Activated CD8-positive, alpha-beta memory T cell treated with anti-CD3 and anti-CD28 coated beads, Interleukin-2, amount 10 ng/mL, durations not matched to agents 7 days and 5 days (primary cell): ENCODE measurements at places on chromosomes 6 and 20. TPM values are rescaled to one million over a fixed set of nuclear protein-coding genes. Genes with fewer than 3 reads are reported as not detected.
A peak's percentile ranks its signal among the peaks of the same experiment; 100 is the strongest.

Gene TMEM200A
- 3.0 TPM for total RNA-seq

Gene GSTA1
- total RNA-seq: not detected

GRCh38 chr20:25695532-25696370 lies 902 bp downstream of the ZNF337 start:
- no peak for DNase-seq

- DNase-seq: peak; percentile 56
These were observed 13.4 kb downstream of the NAPB start for GRCh38 chr20:23407781-23408464.

DNA sequence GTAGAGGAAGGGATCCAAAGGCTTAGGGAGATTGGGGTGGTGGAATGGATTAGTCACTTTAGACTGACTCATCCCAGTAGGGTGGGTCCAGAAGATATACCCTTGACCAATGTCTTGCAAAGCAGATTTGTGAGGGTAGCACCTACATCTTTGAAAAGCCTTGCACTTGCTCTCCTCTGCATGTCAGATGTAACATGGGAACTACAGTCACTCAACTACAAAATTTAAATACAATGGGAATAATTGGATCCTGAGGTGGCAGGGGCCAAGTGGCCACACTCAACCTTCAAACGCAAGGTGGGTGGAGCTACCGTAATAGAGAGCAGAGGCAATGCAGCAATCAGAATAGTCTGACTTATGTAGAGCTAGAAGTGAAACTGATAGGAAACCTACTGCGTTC lies 71.2 kb downstream of the ME1 start:
- no peak for DNase-seq

DNA sequence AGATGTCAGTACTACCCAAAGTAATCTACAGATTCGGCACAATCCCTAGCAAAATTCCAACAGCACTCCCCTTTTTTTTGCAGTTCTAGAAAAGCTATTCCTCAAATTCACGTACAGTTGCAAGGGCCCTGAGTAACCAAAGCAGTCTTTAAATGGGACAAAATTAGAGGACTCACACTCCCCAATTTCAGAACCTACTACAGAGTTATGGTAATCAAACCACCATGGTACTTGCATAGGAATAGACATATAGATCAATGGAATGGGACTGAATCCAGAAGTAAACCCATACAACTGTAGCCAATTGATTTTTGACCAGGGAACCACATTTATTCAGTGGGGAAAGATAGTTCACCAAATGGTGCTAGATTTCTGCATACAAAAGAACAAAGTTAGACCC lies 350.8 kb downstream of the CDKAL1 start:
- DNase-seq: no peak

DNA sequence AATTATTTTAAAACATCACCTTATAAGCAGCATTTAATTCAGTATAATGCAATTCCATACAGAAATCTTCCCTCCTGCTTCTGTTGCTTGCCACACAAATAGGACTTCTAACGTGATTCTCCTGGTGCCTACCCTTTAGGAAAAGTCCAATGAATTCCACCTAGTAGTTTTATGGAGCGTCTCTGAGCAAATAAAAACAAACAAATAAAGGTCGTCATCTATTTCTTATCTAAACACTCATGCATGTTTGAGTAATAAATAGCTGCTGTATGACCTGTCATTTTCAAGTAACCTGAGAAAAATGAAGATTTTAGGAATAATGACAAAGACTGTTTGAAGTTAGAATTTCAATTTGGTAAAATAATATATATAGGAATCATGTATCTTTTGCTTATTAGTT lies 102.7 kb downstream of the BMP5 start:
- no peak for DNase-seq

GRCh38 chr6:27280540-27281000 lies 31.5 kb downstream of the POM121L2 start:
- DNase-seq: no peak

- no peak for DNase-seq
These were observed 3.3 kb upstream of the COL11A2 start for GRCh38 chr6:33195304-33196165.

DNA sequence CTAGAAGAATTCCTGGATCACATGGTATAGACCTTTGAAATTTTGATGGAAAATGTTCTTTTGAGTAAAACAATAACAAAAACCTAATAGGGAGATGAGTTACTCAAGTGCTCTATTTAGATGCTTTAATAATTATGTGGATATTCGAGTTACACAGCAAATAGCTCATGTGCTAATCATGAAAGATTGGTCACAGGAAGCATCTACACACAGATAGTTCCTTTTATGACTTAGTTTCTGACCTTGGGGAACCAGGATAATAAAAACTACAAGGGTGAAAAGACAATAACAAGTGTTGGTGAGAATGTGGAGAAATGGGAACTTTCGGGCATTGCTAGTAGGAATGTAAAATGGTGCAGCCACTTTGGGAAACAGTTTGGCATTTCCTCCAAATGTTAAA lies 19.7 kb downstream of the UBE2V1 start:
- DNase-seq: no peak
